Foreskin keratinocyte (primary cell): ENCODE measurements at places on chromosomes 7 and 10. TPM values are rescaled to one million over a fixed set of nuclear protein-coding genes. Genes with fewer than 3 reads are reported as not detected.
A peak's percentile ranks its signal among the peaks of the same experiment; 100 is the strongest.

DNA sequence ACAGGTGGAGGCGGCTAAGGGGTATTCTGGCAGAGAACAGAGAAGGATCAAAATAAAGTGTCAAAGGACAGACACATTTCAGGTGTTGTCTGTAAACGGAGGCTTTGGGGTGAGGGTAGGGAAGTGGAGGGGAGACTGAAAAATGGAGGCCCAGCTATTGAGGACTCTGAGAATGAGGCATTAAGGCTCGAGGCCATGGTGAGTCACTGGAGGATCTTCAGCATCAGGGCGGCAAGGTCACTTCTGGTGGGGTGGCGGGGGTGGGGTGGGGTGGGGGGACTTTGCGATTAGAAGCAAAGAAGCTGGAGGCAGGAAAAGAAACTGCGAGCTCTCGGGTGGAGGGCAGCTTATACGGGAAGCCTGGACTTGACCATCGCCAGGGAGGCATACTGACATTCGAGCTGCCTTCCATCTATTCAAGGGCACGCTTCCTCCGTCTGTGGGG is 58.4 kb upstream of the PCGF5 start:
- DNase-seq: no peak

DNA sequence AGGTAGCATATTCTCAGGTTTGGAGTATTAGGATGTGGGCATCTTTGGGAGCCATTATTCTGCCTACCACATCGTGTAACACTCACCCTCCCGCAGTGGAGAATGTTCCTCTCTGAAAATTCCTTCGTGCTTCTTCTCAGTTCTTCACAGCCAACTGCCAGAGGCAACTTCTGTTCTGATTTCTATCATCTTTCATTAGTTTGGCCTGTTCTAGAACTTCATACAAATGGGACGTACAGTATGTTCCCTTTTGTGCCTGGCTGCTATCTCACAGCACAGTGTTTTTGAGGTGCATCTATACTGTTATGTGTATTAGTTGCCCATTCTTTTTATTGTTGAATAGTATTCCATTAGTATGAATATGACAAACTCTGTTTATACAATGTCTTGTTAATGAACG is 8.9 kb upstream of the SLC26A3 start:
- DNase-seq: no peak

DNA sequence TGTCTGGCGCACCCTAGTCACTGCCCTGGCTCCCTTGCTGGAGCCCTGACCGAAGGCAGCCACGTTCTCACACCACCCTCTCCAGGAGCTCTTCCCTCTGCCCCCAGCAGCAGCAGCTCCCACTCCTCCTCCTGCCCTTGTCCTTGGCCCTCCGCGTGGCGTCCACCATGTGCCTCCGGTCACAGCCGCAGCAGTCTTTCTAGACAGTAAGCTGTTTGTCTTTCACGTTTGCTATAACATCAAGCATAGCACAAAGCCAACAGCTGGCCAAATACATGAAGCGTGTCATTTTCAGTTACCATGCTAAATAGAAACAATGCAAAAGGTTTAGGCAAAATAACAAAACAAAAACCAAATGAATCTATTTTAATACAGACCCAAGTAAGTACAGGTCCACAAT is 3.3 kb downstream of the PITRM1 start:
- no peak for DNase-seq

GRCh38 chr7:98225913-98226614 is 14.8 kb downstream of the BHLHA15 start:
- DNase-seq: no peak

- DNase-seq: peak; percentile 82
Observed at GRCh38 chr7:143331179-143331801, 15.4 kb downstream of the CLCN1 start.

- no peak for DNase-seq
Observed at GRCh38 chr7:101466871-101467270, 104.2 kb downstream of the COL26A1 start.

DNA sequence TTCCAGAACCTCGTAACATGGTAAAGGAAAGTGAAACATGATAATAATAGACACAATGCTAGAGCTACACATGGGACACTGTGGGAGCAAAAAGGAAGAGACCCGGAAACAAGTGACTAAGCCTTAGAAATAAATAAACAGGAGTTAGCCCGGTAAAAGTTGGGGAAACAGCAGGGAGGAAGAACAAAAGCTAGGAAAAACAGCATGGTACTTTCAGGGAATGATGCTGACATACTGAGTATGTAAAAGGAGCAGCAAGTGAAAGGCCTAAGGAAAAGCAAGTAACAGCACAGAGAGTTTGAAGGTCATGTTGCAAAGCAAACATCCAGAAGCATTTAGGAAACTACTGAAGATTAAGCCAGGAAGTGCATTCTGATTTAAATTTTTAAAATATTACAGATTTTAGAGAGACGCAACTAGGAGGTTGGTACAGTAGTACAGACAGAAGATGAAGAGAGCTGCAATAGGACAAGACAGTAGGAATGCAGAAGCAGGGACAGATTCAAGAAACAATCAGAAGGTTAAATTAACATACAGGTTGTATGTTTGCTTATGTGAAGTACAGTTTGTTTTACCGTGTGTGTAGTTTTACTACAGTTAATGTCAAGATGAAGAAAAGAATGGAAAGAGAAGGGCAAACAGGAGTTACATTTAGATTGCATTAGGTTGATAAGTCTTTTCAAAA is 63.7 kb downstream of the ARHGAP12 start:
- DNase-seq: no peak

- DNase-seq: no peak
Observed at GRCh38 chr10:130545697-130546096, 409.5 kb downstream of the GLRX3 start.

DNA sequence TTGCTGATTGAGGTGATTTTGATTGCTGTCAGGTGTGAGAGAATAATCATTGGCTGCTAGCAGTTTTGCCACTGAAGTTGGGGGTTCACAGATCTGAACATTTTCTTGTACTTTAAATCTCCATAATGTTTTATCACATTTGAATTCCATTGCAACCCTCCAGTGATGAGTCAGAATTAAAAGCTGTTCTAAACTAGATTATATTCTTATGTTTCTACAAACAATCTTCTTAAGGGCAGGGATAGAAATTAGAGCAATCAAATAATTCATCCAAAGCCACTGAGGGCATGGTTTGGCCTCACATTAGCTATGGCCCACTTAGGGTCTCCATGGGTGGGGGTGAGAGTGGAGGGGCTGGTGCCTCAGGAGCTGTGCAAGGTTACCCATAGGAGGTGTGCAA is 53.0 kb upstream of the RPA3 start:
- no peak for DNase-seq

DNA sequence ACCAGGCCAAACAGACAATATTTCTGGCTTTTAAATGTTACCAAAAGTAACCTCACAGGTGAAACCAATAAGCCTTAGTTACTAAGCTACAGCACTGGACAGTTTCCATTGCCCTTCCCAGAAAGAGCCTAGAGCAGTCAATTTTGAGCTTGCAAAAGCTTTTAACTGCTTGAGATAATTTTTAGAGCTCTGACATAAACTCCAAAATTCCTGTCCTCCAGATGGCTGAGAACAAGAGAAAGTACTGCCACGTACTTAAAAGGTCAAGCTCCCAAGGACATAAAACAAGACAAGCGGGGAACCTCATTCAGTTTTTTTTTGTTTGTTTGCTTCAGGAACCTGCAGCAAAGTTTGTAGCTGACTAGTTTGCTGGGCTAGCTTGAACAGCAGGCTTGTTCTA is 54.1 kb downstream of the BBS9 start:
- DNase-seq: no peak

- no peak for DNase-seq
Observed at GRCh38 chr10:6008497-6009142, 31.3 kb upstream of the IL15RA start.

GRCh38 chr7:47827871-47828270 is 120.4 kb downstream of the PKD1L1 start:
- DNase-seq: no peak

GALNT17 gene
- not detected in 2 replicates for total RNA-seq

UPK3B gene
- 1.0 and 2.6 TPM in 2 replicates for total RNA-seq

TWNK gene
- total RNA-seq: 15.8 and 17.2 TPM in 2 replicates

ARID5B gene
- 11.0 and 12.2 TPM in 2 replicates for total RNA-seq
